ENCODE measurements at places on chromosomes 16 and 17.

GRCh38 chr17:81513753-81514488 is 1.3 kb upstream of the ACTG1 start:
- DNase-seq = peak; percentile 82

DNA sequence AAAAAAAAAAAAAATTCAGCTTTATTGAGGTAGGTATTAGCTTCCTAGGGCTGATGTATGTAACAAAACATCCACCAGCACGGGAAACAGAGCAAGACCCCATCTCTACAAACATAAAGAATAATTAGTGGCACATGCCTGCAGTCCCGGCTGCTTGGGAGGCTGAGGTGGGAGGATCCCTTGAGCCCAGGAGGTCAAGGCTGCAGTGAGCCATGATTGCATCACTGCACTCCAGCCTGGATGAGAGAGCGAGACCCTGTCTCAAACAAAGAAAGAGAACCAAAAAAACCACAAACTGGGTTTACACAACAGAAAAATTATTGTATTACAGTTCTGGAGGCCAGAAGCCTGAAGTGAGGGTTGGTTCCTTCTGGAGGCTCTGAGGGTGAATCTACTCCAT is 4.0 kb upstream of the MMP25 start:
- DNase-seq = no peak

DNA sequence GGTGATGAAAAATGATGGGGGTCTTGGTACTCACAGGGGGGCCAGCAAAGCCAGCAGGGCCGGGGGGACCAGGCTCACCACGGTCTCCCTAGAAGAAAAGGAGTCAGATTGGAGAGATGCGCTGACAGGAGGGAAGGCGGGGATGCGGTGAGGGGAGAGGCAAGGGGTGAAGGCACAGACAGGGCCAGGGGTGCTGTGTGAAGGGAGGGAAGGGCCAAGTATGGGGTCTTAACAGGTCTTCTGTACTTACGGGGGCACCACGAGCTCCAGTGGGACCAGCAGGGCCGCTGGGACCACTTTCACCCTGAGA is 11.2 kb downstream of the COL1A1 start:
- DNase-seq = no peak

GRCh38 chr17:50114401-50114800 is 15.6 kb downstream of the SAMD14 start:
- no peak for DNase-seq

DNA sequence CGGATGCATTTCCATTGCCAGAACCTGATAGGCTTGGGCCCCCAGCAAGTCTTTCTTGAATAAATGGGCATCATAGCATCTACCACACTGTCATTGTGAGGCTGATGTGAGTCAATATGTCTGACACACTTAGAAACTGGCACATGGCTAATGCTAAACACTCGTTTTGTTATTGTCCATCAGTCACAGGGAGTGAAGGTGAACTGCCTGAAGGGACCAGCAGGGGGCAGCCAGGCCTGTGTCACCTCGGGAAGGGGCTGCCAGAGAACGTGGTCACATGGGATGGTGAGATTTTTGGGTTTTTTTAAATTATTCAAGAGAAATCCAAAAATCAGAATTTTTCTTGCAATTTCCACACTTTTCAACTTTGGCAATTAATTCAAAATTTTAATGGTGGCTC is 831 bp upstream of the RCVRN start:
- DNase-seq = peak; percentile 84

- DNase-seq = no peak
Observed at GRCh38 chr16:53600126-53600525, 97.1 kb upstream of the AKTIP start.

DNA sequence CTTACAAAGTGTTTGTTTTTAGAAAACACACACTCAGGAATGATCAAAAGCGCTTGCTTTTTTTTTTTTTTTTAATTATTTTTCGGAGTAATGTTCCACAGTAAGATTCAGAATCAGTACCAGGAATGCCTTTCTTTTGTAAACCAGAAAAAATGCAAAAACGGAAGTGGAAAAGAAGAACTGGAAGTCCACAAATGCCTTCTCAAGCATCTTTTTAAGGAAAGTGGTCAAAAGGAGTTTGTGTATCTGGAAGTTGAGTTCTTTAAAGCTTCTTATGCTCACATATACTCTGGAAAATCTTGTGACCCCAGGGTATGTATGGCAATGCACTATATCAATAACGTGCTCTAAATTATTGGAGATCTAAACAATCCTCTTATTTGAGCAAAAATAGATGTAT is 126.0 kb downstream of the ABCA8 start:
- no peak for DNase-seq

DNA sequence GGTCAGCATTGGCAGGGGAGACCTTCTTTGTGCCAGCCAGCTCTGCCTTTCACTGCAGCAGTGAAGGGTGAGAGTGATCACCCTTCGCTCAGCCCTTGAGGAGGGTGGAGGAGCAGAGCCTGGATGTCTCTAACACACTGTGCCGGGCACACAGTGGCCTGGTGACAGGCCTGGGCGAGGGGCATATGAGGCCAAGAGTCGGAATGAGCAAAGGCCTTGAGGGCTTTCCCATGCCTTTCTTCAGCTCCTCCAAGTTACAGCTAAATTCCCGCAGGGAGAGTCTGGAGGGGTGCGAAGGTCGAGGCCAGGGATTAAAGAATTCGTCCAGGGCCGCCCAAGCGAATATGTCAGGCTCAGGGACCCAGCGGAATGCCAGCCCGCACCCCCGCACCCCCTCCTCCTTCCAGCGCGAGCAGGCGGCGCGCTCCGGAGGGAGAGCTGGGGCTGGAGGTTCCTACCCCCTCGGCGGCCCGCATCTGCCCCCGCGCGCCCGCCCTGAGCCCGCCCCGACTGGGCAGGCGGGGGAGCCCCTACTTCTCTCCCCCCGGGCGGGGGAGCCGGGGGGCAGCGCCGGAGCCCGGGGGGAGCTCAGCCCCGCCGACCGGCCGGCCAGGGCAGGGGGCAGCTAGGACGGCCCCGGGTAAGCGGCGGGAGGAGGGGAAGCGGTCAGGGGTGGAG is at the start of gene RASL10B:
TSS of gene RASL10B (plus strand) at position 401 of the 678 bp plus-strand sequence. CDS start 3,546 bp downstream, outside the sequence.
- DNase-seq = peak; percentile 82

- no peak for DNase-seq
Observed at GRCh38 chr17:82305727-82306300, 11.6 kb downstream of the CD7 start.

GRCh38 chr16:21708533-21709115 is 44.9 kb downstream of the OTOA start:
- peak; percentile 75 for DNase-seq

DNA sequence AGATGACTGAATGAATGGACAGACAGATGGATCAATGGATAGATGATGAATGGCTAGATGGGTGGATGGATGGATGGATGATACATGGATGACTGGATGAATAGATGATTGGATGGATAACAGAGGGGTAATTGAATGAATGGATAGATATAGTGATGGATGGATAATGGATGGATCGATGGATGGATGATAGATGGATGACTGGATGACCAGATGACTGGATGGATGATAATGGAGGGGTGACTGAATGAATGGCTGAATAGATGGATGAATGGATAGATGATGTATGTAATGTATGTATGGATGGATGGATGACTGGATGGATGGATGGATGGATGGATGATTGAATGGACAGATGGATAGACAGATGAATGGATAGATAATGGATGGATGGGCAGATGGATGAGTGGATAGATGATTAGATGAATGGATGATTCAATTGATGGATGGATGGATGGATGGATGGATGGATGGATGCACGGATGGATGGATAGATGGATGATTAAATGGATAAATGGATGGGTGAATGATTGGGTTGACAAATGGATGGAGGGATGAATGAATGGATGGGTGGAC is 87.7 kb downstream of the CDYL2 start:
- no peak for DNase-seq

DNA sequence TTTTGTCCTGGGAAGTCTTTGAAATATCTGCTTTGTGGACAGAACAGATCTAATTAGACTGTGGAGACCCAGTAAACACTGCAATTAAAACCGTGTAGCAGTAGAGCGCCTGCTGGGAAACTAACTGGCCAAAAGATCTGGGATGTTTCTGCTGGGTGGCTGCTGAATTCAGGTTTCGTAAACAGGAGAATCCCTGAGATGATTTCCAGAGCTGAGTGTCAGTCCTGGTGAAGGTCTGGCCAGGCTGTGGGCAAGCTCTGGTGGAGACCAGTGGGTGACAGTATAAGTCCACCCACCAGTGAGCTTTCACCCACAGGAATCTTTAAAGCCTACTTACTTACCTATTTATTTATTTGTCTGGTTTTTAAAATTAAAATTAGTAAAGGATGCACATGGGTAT is 257.2 kb downstream of the IRF8 start:
- DNase-seq = no peak

DNA sequence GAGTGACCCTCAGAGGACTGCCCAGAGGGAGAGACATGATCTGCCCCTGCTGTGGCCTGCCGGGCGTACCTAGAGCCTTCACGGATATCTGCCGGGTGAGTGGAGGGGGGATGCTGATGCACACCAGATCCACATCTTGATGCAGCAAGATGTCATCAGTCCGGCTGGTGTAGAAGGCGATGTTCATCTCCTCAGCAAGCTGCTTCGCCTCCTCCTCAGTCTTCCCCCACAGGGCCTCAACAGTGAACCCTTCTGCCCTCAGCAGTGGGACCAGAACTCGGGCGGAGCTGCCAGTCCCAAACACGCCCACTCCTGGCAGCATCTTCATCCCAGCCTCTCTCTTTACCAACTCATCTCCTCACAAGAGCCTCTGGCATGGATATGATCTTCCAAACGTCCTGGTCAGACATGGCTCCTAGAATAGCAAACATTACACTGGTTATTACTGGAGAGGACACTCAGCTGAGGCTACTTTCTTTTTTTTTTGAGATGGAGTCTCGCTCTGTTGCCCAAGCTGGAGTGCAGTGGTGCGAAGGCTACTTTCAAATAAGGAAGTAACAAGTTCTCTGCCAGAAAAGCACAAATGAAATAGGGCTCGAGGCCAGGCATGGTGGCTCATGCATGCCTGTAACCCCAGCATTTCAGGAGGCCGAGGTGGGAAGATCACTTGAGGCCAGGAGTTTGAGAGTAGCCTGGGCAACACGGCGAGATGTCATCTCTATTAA is 18.9 kb downstream of the C16orf86 start:
- no peak for DNase-seq

GRCh38 chr16:88476817-88477397 is 23.8 kb downstream of the ZFPM1 start:
- DNase-seq = no peak

GRCh38 chr17:18850679-18851078 is 7.3 kb upstream of the PRPSAP2 start:
- no peak for DNase-seq

GRCh38 chr17:77424585-77425344 is 284.0 kb downstream of the SEC14L1 start:
- DNase-seq = no peak

DNA sequence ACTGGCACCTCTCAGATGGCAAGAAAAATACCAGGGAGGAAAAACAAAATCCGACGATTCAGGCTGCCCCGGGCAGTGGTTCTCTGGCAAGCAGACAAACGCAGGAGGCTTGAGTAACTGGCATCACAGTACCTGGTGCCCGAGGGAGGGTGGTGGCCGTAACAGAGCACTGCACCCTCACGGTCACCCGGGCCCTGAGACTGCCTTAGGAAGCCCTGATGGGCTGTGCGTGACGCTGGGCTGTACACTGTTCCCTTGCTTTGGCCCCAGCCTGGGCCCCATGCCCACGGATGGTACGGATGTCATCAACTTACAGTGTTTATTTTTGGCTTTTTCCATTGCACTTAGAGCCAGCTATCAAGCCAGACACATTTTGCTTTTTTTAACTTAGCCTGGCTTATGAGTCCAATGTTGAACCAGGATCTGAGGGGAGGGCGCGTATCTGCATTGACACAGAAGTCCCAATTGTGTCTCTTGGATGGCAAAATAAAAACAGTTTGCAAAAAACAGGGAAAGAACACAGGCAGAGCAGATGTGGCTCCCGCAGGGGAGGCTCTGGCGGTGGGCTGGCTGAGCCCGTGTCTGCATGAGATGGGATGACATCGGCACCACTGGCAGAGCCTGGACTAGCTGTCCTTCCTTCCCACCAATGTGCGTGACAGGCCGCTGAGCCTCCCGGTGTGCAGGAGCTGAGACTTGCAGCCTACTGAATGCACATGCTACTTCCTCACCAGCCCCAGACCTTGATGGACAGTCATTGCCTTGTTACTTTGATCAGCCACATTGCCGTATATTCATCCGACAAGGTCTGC is 287.7 kb downstream of the FOXL1 start:
- DNase-seq = no peak

- no peak for DNase-seq
Observed at GRCh38 chr16:27641260-27641659, 91.3 kb downstream of the KATNIP start.

GRCh38 chr17:57537524-57538410 is 207.3 kb downstream of the CCDC182 start:
- DNase-seq = no peak

DNA sequence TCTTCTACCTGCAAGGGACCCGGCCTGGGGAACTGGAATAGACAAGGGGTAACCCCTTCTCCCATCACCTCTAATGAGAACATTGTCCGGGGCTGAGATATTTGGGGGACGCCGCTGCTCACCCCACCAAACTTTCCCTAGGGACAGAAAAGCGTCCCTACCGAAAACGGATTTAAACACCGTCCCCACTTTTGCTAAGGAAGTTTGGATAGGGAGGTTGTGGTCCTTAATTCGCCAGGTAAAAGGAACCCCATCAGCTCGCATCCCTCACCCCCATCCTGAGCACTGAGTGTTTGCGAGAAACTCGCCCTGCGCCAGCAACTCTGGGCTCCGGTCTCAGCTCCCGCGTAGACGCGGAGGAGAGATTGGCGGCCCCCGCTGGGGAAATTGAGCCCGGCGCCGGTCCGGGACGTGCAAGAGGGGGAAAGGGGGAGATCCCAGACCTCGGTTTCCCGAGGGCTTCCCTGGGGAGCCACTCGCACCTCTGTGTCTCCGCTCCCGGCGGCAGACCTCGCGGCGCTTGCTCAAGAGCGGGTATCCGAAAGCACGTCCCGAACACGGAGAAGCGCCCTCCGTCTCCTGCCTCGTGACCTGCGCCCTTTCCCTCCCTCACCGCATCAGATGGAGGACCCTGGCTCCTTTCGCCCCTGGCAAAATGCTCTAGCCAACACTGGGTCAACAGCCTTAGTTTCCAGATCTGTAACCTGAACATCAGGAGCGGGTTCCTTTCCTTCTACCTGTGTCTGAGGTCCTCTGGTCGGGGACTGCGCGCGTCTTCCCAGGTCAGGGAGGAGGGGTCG is 3.1 kb upstream of the SOX9 start:
- DNase-seq = no peak

DNA sequence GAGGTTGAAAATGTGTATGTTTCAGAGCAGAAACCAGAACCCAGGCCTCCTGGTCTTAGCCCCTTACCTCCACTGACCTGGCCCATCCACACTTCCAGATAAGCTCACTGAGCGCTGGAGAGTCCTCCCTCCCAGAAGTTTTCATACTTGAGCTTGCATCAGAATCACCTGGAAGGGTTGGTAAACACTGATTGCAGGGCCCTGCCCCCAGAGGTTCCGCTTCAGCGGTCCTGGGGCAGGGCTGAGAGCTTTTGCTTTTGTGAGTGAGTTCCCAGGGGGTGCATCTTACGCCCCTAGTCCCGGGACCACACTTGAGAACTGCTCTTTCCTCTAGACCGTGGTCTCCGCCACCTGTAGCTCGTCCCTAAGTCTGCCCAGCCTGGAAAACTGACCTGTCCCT is 20.6 kb downstream of the TTYH2 start:
- no peak for DNase-seq

Measured in WERI-Rb-1 (cell line).